Cardiac muscle cell (in vitro differentiated cells and primary cell): ENCODE measurements at places on chromosomes 12 and 14. TPM values are rescaled to one million over a fixed set of nuclear protein-coding genes. Genes with fewer than 3 reads are reported as not detected.

The KRT81 gene
- not detected in 2 replicates for total RNA-seq

The MIP gene
- total RNA-seq, result not detected in 2 replicates

The KRT82 gene
- total RNA-seq, result not detected in 2 replicates

The PHLDA1 gene
- 8.1 and 9.3 TPM in 2 replicates for total RNA-seq

The TAMALIN gene
- 8.2 and 12.5 TPM in 2 replicates for total RNA-seq

The OSBPL8 gene
- 38.5 and 143 TPM in 2 replicates for total RNA-seq

The ASCL1 gene
- total RNA-seq, result not detected in 2 replicates

The SMOC1 gene
- 10.0 and 24.7 TPM in 2 replicates for total RNA-seq

The CLEC4D gene
- total RNA-seq, result 0.45 and 0.56 TPM in 2 replicates

The FAR2 gene
- total RNA-seq, result 0.42 and 1.6 TPM in 2 replicates

The RNF212B gene
- total RNA-seq, result not detected in 2 replicates

The DHRS2 gene
- total RNA-seq, result 1.0 TPM in 1 of 2 replicates, not detected in the other

The TAS2R9 gene
- 0.21 and 1.8 TPM in 2 replicates for total RNA-seq

- no peak for DNase-seq
- H3K27ac ChIP-seq, result no peak overlapping the region
- no peaks in the 10 kb centered on the region for H3K36me3 ChIP-seq
- no peak overlapping the region for H3K4me3 ChIP-seq
Observed at GRCh38 chr12:52295663-52296062, 4.3 kb upstream of the KRT81 start.

DNA sequence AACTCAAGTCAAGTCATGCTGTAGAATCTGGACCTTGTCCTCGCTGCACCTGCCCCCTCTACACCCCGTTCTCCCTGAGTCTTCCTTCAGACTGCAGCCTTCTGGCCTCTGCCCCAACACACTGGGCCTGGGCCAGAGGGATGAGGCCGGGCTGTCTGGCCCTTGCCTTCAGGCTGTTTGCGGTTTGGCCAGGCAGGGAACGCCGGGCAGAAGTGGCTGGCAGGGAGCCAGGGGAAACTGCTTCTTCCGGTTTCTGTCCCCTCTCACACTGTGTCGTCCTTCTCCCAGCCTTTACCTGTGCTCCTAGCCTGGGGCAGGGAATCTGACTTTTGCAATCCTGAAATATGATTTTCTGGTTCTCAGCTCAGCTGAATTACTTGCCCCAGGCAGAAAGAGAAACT is 13.5 kb downstream of the DGLUCY start:
- H3K27me3 ChIP-seq, result no peaks in the 10 kb centered on the region
- H3K4me3 ChIP-seq, result no peak overlapping the region
- no peak overlapping the region for H3K27ac ChIP-seq
- no peak for DNase-seq

DNA sequence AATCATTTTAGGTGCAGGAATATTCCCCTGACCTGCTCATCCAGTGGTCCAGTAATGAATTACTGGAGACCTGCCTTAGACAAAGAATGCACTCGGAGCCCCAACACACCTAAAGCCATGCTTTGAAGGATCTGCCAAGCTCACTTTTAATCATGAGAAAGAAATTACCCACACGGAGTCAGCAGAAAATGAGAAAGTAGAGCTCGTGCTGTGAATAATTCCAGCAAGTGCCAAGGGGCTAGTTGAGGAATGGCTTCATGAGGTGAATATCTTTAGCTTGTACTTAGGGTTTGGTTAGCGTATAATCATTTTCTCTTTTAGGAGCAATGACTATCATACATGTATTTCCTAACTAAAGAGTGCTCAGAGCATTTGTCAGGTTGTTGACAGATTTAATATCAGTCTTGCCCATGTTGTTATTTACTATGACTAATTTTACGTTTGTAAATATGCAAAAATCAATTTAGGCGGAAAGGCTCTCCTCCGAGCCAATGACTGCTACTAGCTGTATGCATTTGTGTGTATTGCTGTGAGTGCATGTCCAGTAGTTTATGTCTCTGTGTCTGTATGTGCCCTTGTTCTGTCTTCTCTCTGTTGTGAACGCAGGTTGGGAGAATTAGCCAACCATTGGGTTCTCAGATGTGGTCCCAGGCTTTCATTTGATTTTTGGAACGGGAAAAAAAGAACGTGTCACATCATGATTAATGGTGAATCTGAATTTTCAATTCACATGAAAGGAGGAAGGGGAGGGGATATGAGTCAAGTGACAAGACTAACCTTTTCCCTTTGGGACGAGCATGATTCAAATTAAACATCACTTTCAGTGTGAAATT is 98.4 kb downstream of the RMST start:
- no peak overlapping the region for H3K4me3 ChIP-seq
- peaks cover 16% of the 10 kb centered on the region for H3K4me1 ChIP-seq
- H3K36me3 ChIP-seq, result no peaks in the 10 kb centered on the region
- no peaks in the 10 kb centered on the region for H3K27me3 ChIP-seq
- DNase-seq, result no peak
- H3K27ac ChIP-seq, result no peak overlapping the region

DNA sequence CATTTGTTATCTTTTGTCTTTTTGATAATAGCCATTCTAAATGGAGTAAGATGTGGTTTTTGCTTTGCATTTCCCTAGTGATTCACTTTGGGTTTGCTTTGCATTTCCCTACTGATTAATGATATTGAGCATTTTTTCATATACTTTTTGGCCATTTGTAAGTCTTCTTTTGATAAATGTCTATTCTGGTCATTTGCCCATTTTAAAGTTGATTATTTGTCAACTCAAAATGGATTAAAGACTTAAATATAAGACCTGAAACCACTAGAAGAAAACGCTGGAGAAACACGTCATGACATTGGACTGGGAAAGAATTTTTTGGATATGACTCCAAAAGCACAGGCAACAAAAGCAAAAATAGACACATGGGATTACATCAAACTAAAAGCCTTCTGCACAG is 148.0 kb downstream of the APAF1 start:
- no peaks in the 10 kb centered on the region for H3K27me3 ChIP-seq
- H3K27ac ChIP-seq, result no peak overlapping the region
- H3K4me3 ChIP-seq, result no peak overlapping the region
- H3K36me3 ChIP-seq, result no peaks in the 10 kb centered on the region
- H3K4me1 ChIP-seq, result peaks cover 9% of the 10 kb centered on the region
- DNase-seq, result no peak

- no peak overlapping the region for H3K27ac ChIP-seq
- peak; percentile 43 for DNase-seq
- no peak overlapping the region for H3K4me3 ChIP-seq
- H3K27me3 ChIP-seq, result no peaks in the 10 kb centered on the region
- H3K36me3 ChIP-seq, result peaks cover 38% of the 10 kb centered on the region
- H3K4me1 ChIP-seq, result no peaks in the 10 kb centered on the region
Observed at GRCh38 chr14:30656190-30656632, 34.1 kb downstream of the SCFD1 start.

GRCh38 chr12:44377443-44378187 is 498.5 kb downstream of the NELL2 start:
- DNase-seq, result no peak
- H3K4me3 ChIP-seq, result no peak overlapping the region
- no peak overlapping the region for H3K27ac ChIP-seq
- no peaks in the 10 kb centered on the region for H3K27me3 ChIP-seq

- H3K27ac ChIP-seq, result no peak overlapping the region
- H3K36me3 ChIP-seq, result no peaks in the 10 kb centered on the region
- H3K27me3 ChIP-seq, result peaks cover 18% of the 10 kb centered on the region
- DNase-seq, result no peak
Observed at GRCh38 chr12:52636592-52637258, 15.3 kb downstream of the KRT2 start.

DNA sequence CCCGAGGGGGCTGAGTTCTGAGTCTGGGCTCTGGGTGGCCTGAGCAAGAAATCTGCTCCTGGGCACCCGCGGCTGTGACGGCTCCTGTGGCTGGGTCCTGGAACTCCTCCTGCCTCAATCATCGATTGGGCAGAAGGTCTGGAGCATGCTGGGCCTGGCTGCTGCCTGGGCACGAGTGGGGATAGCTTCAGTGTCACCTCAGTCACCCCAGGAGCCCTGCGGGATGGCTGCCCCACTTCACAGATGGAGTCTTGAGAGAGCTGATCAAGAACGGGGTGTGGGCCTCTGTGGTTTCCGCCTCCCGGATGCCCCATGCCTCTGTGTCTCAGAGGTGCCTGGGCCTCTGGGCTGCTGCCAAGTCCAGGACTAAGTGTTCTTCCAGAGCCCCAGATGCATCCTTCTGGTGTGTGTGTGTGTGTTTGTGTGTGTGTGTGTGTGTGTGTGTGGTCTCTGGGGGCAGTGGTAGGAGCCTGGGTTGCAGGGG is 185.6 kb upstream of the C14orf180 start:
- H3K4me1 ChIP-seq, result no peaks in the 10 kb centered on the region
- DNase-seq, result no peak
- H3K27me3 ChIP-seq, result no peaks in the 10 kb centered on the region
- no peak overlapping the region for H3K4me3 ChIP-seq
- no peak overlapping the region for H3K27ac ChIP-seq

- no peaks in the 10 kb centered on the region for H3K27me3 ChIP-seq
- peak overlapping the region; percentile 94 for H3K27ac ChIP-seq
- H3K4me1 ChIP-seq, result peaks cover 90% of the 10 kb centered on the region
- H3K4me3 ChIP-seq, result no peak overlapping the region
Observed at GRCh38 chr12:123991372-123991951, 18.4 kb downstream of the ZNF664 start.

DNA sequence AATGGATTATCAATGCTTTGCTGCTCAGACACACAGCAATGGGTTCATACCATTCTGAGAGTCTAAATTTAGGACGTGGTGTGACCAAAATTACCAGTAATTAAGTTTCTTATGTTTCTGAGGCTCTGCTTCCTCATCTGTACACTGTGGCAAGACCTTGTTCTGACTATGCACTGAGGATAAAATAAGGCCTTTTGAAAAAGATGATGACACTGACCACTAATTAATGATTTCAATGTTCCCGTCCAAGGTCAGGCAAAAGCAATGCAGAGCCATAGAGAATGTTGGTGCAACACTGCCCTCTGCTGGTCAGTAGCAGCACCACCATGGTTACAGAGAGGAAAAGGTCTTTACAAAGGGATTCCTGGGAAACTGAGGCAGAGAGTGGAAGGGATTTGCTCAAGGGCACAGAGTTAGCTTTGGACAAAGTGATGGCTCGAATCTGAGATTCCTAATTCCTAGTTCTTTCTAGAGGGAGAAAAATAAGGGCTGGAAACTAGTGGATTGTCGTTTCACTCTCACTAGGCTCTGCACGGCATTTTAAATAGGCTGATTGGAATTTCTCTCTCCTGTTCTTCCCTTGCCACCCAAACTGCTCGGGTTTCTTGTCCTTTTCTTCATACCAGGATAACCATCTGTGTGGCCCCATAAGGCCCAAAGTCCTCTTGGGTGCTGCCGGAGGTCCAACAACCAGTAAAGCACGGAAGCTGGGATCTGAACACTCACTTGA is 22.3 kb upstream of the P2RX7 start:
- no peaks in the 10 kb centered on the region for H3K4me1 ChIP-seq
- H3K4me3 ChIP-seq, result no peak overlapping the region
- no peak overlapping the region for H3K27ac ChIP-seq
- H3K36me3 ChIP-seq, result no peaks in the 10 kb centered on the region

- H3K4me3 ChIP-seq, result no peak overlapping the region
- no peak overlapping the region for H3K27ac ChIP-seq
Observed at GRCh38 chr12:5396541-5396940, 35.4 kb upstream of the NTF3 start.

GRCh38 chr12:42162193-42162592 is 17.5 kb upstream of the GXYLT1 start:
- peaks cover 10% of the 10 kb centered on the region for H3K4me1 ChIP-seq
- no peak overlapping the region for H3K27ac ChIP-seq
- no peaks in the 10 kb centered on the region for H3K27me3 ChIP-seq
- DNase-seq, result no peak
- no peak overlapping the region for H3K4me3 ChIP-seq

- H3K27ac ChIP-seq, result no peak overlapping the region
- no peaks in the 10 kb centered on the region for H3K27me3 ChIP-seq
- H3K36me3 ChIP-seq, result no peaks in the 10 kb centered on the region
- peak; percentile 4 for DNase-seq
Observed at GRCh38 chr14:34931206-34931605, 51.6 kb upstream of the SRP54 start.

DNA sequence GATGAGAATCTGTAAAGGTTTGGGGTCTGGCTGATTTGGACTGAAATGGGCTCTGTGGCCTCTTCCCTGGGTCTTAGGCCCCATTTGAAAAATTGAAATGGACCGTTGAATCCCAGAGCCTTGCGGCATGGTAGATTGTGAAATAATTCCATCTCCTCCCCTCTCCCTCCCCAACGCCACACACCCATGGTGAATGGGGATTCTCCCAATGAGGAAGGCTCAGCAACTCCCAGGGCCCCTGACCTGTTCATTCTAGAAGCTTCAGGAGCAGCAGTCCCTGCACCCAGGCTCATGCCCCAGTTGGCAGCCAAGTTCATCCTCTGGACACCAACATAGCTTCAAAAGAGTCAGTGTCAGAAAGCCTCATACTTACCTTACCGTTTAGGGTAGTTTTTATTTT is 217.4 kb downstream of the ZFP36L1 start:
- peak; percentile 45 for DNase-seq
- no peaks in the 10 kb centered on the region for H3K36me3 ChIP-seq
- H3K27me3 ChIP-seq, result no peaks in the 10 kb centered on the region
- H3K27ac ChIP-seq, result no peak overlapping the region
- H3K4me1 ChIP-seq, result no peaks in the 10 kb centered on the region

GRCh38 chr14:70828188-70828587 is 18.9 kb upstream of the MAP3K9 start:
- H3K27me3 ChIP-seq, result peaks cover 15% of the 10 kb centered on the region
- no peak overlapping the region for H3K4me3 ChIP-seq
- no peak for DNase-seq
- H3K27ac ChIP-seq, result no peak overlapping the region

GRCh38 chr12:117033382-117034221 is 65.6 kb downstream of the TESC start:
- peak overlapping the region; percentile 68 for H3K27ac ChIP-seq
- peaks cover 48% of the 10 kb centered on the region for H3K4me1 ChIP-seq
- DNase-seq, result no peak
- no peak overlapping the region for H3K4me3 ChIP-seq

- H3K36me3 ChIP-seq, result no peaks in the 10 kb centered on the region
- no peaks in the 10 kb centered on the region for H3K27me3 ChIP-seq
- no peak overlapping the region for H3K27ac ChIP-seq
- DNase-seq, result peak; percentile 17
- H3K4me3 ChIP-seq, result no peak overlapping the region
- H3K4me1 ChIP-seq, result no peaks in the 10 kb centered on the region
Observed at GRCh38 chr12:62128175-62128975, 131.8 kb upstream of the USP15 start.

GRCh38 chr12:14729586-14729985 is 33.2 kb upstream of the GUCY2C start:
- H3K27me3 ChIP-seq, result no peaks in the 10 kb centered on the region
- H3K27ac ChIP-seq, result no peak overlapping the region
- H3K4me3 ChIP-seq, result no peak overlapping the region
- no peaks in the 10 kb centered on the region for H3K36me3 ChIP-seq
- H3K4me1 ChIP-seq, result no peaks in the 10 kb centered on the region

- no peaks in the 10 kb centered on the region for H3K27me3 ChIP-seq
- H3K4me3 ChIP-seq, result no peak overlapping the region
- H3K27ac ChIP-seq, result no peak overlapping the region
- H3K4me1 ChIP-seq, result no peaks in the 10 kb centered on the region
- no peak for DNase-seq
- no peaks in the 10 kb centered on the region for H3K36me3 ChIP-seq
Observed at GRCh38 chr12:27344246-27344645, 11.6 kb downstream of the BMAL2 start.
